ENCODE measurements at places on chromosomes 6 and 20.

GRCh38 chr6:6742535-6742934 lies 154.0 kb downstream of the LY86 start:
- DNase-seq: no peak

GRCh38 chr6:35024551-35025054 lies 116.5 kb downstream of the TCP11 start:
- no peak for DNase-seq

GRCh38 chr6:116888732-116889360 lies 11.8 kb downstream of the RFX6 start:
- DNase-seq: no peak

GRCh38 chr6:105078386-105078708 lies 101.5 kb downstream of the POPDC3 start:
- DNase-seq: no peak

GRCh38 chr6:106439459-106439858 lies 78.9 kb downstream of the CRYBG1 start:
- no peak for DNase-seq

- DNase-seq: no peak
These were observed 4.2 kb downstream of the RIMS4 start for GRCh38 chr20:44805979-44806620.

GRCh38 chr6:41975276-41975675 lies 33.7 kb upstream of the CCND3 start:
- DNase-seq: no peak

DNA sequence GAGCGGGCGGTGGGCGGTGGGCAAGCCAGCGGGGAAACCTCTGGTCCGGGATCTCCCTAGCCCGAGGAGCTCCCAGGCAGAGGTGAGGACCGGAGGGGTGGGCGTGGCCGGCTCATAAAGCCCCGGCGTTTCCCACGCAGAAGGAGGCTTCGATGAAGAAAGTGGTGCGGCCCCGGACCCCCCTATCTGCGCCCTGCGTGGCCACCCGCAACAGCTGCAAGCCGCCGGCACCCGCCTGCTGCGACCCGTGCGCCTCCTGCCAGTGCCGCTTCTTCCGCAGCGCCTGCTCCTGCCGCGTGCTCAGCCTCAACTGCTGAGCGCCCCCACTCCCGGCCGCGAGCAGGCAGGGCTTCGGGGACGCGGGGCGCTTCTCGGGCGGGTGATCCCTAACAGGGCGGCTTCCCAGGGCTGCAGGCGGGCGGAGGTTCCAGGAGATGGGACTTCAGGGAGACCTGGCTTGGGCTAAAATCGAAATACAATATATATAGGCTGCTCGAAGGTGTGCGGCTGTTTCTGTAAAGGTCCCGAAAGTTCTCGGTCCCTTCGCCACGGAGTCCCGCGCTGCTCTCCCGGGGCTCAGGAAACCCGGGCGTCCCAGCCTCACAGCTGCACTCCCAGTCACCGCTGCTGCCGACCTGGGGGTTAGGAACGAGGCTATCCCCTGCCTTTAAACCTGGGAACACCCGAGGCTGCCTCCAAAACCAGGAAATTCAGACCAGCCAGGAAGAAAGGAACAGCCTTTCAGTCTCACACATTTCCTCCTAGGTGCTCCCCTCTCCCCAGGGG lies 27.8 kb downstream of the ASIP start:
- DNase-seq: no peak

DNA sequence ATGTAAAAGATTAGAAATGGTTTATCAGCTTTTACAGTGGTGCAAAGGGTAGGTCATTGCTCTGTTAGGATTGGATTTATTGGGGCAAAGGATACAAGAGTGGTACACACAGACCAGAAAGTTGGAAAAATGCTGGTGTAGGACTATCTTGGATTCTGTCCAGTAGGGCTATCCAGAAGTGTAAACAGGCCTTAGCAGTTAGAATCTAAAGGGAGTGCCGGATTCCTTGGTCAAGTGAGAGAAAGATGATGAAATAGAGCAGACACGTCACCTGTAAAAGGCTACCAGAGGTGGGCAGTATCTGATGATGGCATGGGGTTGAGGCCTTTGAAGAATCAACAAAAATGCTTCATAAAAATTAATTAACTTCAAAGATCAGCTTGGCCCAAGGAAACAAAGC lies 975.9 kb downstream of the KIF16B start:
- DNase-seq: no peak

DNA sequence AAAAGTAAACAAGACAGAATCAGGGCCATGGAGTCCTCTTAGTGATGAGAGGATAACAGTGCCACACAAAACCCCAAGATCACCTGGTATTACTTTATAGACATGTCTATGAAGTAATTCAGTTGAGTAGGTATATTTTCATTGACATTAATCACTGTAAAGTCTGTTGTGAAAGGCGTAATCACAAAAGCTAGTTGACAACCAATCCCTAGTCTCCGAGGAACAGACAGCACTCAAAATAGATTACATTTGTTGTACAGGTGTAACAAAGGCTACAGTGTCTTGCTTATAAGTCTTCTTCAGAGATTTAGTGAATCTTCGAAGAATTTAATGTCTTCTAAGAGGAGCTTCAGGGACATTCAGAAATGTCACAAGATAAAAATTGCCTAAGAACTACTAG lies 120.1 kb downstream of the TMEM200A start:
- DNase-seq: no peak

- no peak for DNase-seq
These were observed 392.1 kb upstream of the HSF2 start for GRCh38 chr6:122007339-122007738.

DNA sequence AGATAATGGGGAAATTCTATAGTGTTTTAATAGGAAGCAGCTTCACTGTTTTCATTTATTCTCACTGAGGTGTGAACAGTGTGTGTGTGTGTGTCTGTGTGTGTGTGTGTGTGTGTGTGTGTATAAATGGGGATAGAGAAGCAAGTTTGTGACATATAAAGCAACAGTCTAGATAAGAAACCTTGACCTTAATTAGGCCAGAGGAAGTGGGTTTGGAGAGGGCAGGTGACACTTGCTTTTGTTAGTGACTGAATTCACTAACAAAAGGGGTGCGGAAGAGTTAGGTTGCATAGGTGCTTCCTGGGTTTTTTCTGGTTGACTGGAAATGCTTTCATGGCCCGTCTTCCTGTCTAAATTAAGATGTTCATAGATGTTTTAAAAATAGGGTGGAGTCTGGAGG lies 515.7 kb upstream of the FLRT3 start:
- DNase-seq: no peak

GRCh38 chr6:142846459-142846831 lies 98.5 kb downstream of the HIVEP2 start:
- DNase-seq: no peak

- DNase-seq: no peak
These were observed 174.2 kb upstream of the ECI2 start for GRCh38 chr6:4309540-4309939.

DNA sequence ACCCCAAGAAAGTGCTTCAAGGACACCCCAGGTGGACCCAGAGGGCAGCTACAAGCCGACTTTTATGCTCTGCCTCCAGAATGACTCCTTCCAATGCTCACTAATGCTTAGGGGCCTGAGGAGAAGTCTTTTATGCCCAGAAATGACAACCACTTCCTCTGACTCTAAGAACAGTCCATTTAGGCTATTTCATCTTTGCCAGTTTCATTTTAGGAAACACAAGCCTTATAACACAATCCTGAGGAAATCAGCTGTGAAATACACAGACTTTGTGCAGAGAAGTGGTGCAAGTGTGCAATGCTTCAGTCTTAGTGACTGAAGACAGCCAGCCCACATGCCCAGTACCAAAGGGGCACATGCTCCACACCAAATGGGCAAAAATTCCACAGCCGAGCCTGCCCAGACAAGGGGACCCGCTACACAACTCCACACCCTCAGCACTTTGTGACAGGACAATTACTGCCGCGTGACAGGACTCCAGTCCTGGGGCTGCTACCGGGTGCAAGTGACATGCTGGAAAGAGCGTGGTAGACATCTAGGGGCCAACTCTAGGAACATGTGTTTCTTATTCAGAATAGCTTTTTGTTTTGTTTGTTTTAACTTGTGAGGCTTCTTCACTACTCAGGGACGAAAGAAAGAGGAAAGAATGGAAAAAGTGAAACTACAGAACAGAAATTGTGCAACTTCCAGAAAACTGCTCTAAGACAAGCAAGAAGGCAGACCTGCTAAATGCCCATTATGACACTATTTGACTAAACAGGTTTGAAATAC lies 28.2 kb upstream of the PLAGL1 start:
- DNase-seq: no peak

GRCh38 chr6:54515713-54516112 lies 207.5 kb downstream of the TINAG start:
- no peak for DNase-seq

DNA sequence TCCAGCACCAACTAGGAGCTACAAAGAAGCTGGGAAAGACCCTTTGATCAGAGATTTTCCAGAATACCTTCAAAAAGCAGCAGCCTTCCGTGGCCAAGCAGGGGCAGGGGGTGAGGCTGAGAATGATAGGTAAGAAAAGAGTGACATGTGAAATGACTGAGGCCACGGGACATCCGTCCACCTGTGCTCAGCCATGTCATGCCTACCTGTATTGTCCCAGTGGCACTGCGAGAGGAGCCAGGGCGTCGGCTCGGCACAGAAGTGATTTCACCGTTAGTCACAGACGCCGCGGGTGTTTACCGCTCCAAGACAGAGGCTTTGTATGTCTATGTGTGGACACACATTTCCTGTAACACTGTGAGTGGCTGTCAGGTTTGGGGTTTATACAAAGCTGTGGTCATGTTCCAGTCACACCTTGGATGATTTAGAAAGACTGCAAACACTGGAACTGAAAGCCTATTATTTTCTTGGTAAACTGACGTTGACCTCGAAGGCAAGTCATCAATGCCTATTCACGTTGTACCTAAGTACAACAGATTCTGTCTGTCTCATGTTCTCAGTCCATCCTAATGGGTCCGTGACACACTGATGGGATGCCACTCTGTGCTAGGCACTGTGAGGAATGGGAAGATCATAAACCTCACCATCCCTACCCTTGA lies 32.1 kb upstream of the JAG1 start:
- no peak for DNase-seq

DNA sequence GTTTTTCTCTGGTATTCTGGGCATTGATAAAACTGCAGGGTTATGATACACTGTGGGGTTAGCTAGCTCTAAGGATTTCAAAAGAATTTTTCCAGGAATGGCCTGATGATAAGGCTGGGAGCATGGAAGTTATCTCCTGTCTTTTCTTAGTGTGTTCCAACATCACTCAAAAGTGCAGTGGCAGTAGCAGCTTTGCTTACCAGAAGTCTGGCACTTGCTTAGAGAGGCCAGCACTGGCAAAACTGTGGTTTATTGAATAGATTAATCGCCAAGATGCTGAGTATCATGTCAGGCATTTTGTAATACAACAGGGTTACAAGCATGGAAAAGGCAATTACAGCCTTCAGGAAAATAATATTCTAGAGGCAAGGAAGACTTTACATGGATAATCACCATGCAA lies 719.5 kb upstream of the GJE1 start:
- no peak for DNase-seq

DNA sequence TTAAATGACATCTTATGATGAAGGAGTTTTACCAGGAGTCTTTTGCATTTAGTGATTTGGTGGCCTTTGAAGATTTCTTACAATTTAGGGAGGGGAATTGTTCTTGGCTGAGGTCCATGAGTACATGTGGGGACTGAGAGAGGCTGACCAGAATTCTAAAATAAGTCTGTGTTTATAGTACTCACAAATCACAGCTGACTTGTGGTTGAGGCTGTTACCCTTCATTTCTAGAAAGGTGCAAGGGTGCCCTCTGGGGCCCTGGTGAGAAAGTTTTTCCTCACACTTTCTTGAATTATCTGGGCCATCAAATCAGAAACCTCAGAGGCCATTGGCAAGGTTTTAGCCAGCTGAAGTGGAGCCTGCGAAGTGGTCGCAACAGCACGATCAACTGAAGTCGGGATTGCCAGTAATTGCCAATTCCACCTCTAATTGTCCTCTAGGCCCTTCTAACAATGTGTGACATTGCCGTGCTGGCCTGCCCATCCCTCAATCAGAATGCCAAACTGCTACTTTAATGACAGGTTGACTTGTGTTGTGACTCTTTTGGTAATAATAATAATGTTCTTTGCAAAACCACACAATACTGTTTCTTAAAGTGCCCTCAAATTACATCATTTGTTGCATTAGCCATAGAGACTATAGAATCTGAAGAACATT lies 221.6 kb downstream of the OGFRL1 start:
- no peak for DNase-seq

DNA sequence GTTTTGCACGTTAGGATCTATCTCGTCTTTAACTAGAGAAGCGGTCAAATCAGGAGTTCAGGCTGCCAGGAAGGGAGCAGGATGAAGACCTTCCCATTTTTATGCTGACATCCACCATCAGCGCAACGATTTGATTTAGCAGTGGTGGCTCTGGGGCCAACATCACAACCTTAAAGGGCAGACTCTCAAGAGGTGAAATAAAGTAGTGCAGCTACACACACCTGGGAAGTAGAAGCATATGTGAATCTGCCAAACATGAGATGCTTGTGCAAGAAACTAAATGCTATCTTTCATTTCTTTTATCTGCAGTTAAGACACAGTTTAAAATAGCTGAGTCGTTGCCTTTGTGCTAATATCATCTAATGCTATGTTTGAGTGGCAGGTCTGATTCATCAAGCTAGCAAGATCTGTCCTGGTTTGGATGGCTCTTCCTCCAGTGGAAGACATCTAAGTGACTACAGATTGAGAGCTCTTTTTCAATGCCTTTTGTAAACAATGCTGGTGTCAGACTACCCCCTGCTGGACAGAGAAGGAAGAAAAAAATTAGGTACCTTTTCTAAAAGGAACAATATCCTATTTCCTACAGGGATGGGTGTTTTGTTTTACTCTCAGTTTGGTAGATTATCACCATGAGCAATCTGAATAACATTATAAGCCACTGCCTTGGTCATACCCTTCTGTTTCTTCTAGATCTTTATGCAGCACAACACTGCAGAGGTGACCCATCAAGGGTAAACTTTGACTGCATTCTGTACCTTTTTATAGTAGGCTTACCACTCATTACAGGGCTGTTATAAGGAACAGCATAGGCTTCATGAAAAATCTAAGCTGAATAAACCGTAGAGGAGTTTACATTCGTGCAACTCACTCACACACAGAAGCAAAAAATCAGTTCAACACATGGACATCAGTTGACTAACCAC lies 171.6 kb upstream of the FBXL4 start:
- no peak for DNase-seq

GRCh38 chr6:90611543-90612312 lies 24.9 kb upstream of the MAP3K7 start:
- no peak for DNase-seq

- no peak for DNase-seq
These were observed 256.3 kb upstream of the TAB2 start for GRCh38 chr6:149060985-149061760.

Measured in stimulated activated CD8-positive, alpha-beta memory T cell treated with anti-CD3 and anti-CD28 coated beads, Interleukin-7, amount 100 ng/mL, for 4 hours (primary cell).